ENCODE measurements at places on chromosomes 12 and 14. TPM values are rescaled to one million over a fixed set of nuclear protein-coding genes. Genes with fewer than 3 reads are reported as not detected.

The PTHLH gene
- total RNA-seq = not detected

The PRB2 gene
- total RNA-seq = not detected

The HPD gene
- 5.0 TPM for total RNA-seq

The OLR1 gene
- not detected for total RNA-seq

GRCh38 chr14:102867826-102868580 is 54.5 kb upstream of the AMN start:
- H3K36me3 ChIP-seq = no peaks in the 10 kb centered on the region
- no peak overlapping the region for H3K4me3 ChIP-seq
- peaks cover 7% of the 10 kb centered on the region for H3K4me1 ChIP-seq
- no peak for DNase-seq
- no peaks in the 10 kb centered on the region for H3K27me3 ChIP-seq

GRCh38 chr12:6959805-6960592 is 8.8 kb downstream of the PTPN6 start:
- H3K27me3 ChIP-seq = no peaks in the 10 kb centered on the region
- no peak overlapping the region for H3K4me3 ChIP-seq
- H3K36me3 ChIP-seq = peaks cover 2% of the 10 kb centered on the region
- H3K4me1 ChIP-seq = peaks cover 17% of the 10 kb centered on the region
- no peak for DNase-seq
- peak overlapping the region; percentile 43 for H3K27ac ChIP-seq

GRCh38 chr14:94173471-94173884 is 644 bp upstream of the PPP4R4 start:
- peak overlapping the region; percentile 69 for H3K4me3 ChIP-seq
- H3K27me3 ChIP-seq = peaks cover 24% of the 10 kb centered on the region
- H3K4me1 ChIP-seq = peaks cover 13% of the 10 kb centered on the region
- no peak for DNase-seq
- peak overlapping the region; percentile 70 for H3K27ac ChIP-seq

The DUSP16 gene
- total RNA-seq = 14.9 TPM

DNA sequence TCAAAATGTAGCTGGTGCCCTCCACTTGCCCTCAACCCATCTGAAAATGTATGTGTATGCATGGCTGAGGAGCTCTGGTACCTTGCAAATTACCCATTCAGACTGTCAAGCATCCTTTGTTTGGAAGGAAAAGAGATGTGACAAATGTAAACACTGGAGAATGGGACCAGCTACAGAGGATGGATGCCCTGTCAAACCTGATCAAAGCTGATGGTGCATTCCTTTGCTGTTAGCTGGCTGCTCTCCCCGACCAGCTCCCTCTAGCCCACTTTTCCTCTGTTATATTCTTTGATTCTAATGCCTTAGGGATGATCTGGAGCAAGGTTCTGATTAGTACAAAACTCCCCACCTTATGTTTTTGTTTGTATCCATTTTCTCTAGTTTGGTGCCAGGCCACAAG is 310.3 kb downstream of the C12orf75 start:
- no peak overlapping the region for H3K4me3 ChIP-seq
- H3K36me3 ChIP-seq = no peaks in the 10 kb centered on the region
- H3K27me3 ChIP-seq = no peaks in the 10 kb centered on the region
- no peak overlapping the region for H3K27ac ChIP-seq

GRCh38 chr12:25422241-25422640 is 130.8 kb downstream of the LMNTD1 start:
- H3K27ac ChIP-seq = no peak overlapping the region
- DNase-seq = no peak
- H3K27me3 ChIP-seq = no peaks in the 10 kb centered on the region
- H3K4me1 ChIP-seq = no peaks in the 10 kb centered on the region

DNA sequence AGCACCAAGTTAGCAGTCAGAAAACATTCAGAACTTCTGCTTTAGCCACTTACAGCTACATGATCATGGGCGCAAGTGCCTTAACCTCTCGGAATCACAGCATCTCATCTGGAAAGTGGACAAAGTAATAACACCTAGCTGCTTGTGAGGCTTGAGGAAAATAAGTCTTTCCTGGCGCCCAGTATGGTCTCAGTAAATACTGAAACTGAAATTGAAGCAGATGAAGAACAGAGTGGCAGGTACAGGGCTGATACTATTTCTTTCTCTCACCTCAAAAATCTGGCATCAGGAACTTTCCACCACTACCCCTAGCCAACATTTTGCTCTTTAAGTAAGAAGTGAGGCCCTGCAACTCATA is 129.7 kb upstream of the FUT8 start:
- no peak for DNase-seq
- no peaks in the 10 kb centered on the region for H3K36me3 ChIP-seq
- no peak overlapping the region for H3K27ac ChIP-seq

DNA sequence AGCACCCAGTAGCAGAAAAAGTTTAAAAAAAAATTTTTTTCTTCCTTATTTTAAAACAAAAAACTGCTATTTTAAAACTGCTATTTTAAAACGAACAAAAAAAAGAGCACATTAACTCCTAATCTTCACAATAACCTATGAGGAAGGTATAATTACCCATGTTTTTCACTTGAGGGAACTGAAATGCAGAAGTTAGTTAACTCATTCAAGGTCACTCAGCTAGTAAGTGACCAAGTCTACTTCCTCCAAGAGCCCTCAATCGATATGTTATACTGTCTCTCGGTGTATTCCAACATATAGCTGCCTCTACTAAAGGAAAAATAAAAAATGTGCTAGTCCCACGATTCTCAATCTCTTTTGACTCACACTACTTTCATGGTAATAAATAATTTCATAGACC is 7.8 kb downstream of the RPAP3 start:
- no peak overlapping the region for H3K4me3 ChIP-seq
- H3K27ac ChIP-seq = no peak overlapping the region
- DNase-seq = no peak
- no peaks in the 10 kb centered on the region for H3K27me3 ChIP-seq
- no peaks in the 10 kb centered on the region for H3K36me3 ChIP-seq

DNA sequence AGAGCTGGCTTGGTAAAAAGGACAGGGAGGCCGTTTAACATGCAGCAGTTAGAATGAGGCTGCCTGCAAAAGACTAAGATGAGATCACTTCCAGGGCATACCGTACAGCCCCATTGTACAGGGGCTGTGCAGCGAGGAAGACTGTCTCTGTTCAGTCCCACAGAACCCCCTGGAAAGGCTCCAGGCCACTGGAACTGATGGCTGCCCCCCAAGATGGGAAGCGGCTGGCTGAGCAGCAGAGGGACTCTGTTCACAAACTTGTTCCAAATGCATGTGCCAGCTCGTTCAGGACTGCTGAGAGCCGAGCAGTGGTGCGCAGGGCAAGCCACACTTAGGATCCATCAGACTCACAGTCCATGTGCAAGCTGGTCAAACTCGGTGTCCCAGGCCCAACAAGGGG is 82.9 kb downstream of the CHGA start:
- no peaks in the 10 kb centered on the region for H3K36me3 ChIP-seq
- no peak overlapping the region for H3K4me3 ChIP-seq
- H3K4me1 ChIP-seq = peaks cover 35% of the 10 kb centered on the region
- H3K27me3 ChIP-seq = no peaks in the 10 kb centered on the region
- DNase-seq = no peak

DNA sequence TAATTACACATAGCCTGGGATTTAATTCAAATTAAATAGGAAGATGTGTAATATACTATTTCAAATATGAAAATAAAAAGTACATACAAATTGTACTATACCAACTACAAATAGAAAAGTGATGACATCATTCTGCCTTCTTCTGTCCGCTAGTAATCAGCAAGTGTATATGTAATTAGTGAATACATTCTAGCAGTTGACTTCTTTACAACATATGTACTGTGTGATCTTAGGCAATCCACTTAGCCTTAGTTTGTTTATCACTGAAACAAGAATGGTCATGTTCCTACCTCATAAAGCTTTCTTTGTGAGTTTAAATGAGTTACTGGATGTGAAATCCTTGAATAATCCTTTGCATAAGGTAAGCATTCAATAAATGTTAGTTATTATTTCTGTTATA is 7.8 kb upstream of the LUM start:
- DNase-seq = no peak
- H3K27me3 ChIP-seq = no peaks in the 10 kb centered on the region
- no peaks in the 10 kb centered on the region for H3K36me3 ChIP-seq
- H3K4me1 ChIP-seq = no peaks in the 10 kb centered on the region
- H3K4me3 ChIP-seq = no peak overlapping the region

The MRPL42 gene
- total RNA-seq = 44.6 TPM

DNA sequence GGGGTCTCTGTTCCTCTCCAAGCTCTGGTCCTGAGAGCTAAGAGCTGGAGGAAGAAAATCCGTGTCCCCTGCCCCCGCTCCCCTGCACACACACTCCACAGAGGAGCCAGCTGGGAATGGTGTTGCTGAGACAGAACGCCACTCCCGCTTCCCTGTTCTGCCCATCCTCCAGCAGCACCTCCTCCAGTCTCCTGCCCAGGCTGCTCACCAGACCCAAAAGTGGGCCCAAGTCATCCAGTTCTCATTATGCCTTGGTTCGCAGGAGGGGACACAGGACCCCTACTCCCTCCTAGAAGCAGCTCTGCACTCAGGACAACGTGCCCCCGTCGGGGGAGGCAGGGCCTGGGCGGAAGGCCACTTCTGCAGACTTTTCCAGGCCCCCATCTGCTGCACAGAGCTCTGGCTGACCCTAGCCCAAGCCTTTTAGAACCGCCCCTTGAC is 830 bp upstream of the TRMT61A start:
- peaks cover 16% of the 10 kb centered on the region for H3K4me1 ChIP-seq
- no peaks in the 10 kb centered on the region for H3K27me3 ChIP-seq
- no peaks in the 10 kb centered on the region for H3K36me3 ChIP-seq
- DNase-seq = no peak
- peak overlapping the region; percentile 90 for H3K27ac ChIP-seq
- H3K4me3 ChIP-seq = peak overlapping the region; percentile 97

- H3K27ac ChIP-seq = no peak overlapping the region
- H3K27me3 ChIP-seq = no peaks in the 10 kb centered on the region
- no peaks in the 10 kb centered on the region for H3K4me1 ChIP-seq
- no peaks in the 10 kb centered on the region for H3K36me3 ChIP-seq
- DNase-seq = no peak
These were observed 123.5 kb downstream of the PTPRR start for GRCh38 chr12:70796989-70797388.

GRCh38 chr12:12538535-12538934 is 24.1 kb downstream of the DUSP16 start:
- H3K4me3 ChIP-seq = no peak overlapping the region
- H3K36me3 ChIP-seq = no peaks in the 10 kb centered on the region
- peak overlapping the region; percentile 66 for H3K27ac ChIP-seq

DNA sequence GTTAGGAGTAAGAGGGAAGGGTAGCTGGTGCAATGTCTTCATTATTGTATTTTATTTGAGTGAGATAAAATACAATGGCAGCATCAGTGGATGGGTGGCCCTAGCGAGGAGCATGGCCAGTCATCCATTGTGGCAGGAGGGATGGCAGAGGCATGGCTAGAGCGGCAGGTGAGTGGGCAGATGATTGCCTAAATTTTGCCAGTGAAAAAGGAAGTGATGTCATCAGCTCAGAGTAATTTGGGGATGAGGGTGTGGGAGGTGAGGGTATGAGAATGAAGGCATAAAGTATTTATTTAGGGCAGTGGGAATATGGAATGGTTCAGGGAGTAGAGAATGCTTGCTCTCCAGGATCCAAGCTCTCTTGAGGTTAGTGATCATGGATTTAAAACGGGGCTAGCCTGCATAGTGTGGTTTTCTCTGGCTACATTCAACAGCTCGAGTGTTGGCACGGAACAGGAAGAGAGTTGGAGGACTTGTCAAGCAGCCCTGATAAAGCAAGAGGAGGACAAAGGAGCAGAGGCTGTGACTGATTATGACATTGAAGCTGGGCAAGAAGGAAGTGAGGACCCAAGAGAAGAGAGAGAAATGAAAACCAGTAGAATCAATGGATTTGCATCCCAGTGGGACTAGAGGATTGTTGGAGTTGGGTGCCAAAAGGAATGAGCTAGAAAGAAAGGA is 18.7 kb upstream of the SERPINA6 start:
- H3K4me3 ChIP-seq = no peak overlapping the region
- DNase-seq = no peak
- no peaks in the 10 kb centered on the region for H3K27me3 ChIP-seq
- H3K4me1 ChIP-seq = no peaks in the 10 kb centered on the region
- no peak overlapping the region for H3K27ac ChIP-seq

The CCDC38 gene
- total RNA-seq = not detected

Measured in gastrocnemius medialis (tissue), 4 donors.